Right renal cortex interstitium (tissue), 3 donors: ENCODE measurements at places on chromosomes 4 and X.

- DNase-seq: no peak
Measured at GRCh38 chr4:53747401-53747800, 156.1 kb upstream of the LNX1 start.

- DNase-seq: no peak
Measured at GRCh38 chr4:123055943-123056342, 133.5 kb upstream of the NUDT6 start.

DNA sequence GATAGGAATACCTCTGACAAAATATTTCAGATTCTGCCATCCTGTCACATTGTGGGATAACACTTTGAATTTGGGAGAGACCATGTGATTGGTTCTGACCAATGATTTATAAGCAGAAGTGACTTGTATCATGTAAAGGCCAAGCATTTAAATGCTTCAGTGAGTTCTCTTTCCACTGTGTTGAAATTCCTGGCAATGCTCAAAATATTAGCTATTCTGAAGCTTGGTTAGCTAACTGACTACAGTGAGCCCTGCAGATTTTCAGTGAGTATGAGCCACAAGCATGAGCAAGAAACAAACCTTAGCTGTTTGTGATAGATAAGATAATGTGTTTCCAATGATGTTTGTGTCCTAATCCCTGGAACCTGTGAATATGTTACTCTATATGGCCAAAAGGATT is 562.8 kb upstream of the AADAT start:
- DNase-seq: no peak

DNA sequence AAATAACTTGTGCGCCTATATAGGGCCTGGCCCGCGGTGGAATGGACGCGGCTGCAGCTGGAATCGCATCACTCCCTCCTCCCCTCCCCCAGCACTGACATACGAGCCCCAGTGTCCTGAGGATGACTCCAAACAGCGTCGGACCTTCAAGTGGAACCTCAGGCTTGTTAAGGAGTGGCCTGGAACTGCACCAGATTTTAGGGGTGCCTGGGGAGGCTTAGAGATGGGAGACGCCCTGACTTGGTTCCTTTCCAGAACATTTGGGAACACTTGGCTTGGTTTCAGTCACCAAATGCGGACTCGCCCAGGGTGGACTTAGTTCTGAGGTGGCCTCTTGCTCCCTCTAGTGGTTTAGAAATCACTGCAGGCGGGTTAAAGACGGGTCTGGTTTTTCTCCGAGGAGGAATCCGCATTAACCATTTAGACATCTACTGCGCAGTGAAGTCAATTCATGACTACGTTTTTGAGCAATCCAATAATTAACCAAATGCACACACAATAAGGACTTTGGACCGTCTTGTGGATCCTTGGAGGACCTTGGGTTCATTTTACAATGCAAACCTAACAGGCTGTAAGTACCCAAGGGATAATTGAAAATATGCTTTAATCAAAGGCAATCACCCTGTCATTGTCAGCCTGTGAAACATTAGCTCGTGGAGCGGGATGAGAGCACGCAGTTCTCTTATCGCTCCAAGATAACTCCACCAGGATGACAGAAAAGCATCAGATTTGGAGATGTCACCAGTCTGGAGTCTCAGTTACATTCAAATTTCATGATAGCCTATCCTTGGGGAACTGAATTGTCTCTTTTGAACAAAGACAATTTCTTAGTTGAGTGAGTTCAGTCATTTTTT is 11.2 kb upstream of the PDGFRA start:
- peak; percentile 83 for DNase-seq

DNA sequence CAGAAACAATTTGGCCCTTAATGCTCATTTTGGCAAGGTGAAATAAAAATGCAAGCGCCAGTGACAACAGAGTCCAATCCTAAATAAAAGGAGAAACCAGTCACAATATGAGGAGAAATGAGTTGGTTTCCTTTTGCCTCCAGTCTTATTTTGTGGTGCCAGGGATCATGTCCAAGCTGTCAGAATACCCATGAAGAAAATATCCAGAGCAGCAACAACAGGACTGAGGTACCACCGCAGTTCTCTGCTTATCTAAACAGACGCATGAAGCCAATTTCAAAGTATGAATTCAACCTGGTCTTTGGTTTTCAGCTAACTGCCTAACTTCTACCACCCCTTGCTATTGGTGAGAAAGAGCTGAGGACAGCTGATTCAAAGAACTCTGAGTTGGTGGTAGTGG is 199.9 kb upstream of the MAGEB2 start:
- no peak for DNase-seq

- no peak for DNase-seq
Measured at GRCh38 chrX:64976673-64977040, 407 bp upstream of the ZC4H2 start.

- no peak for DNase-seq
Measured at GRCh38 chr4:95462921-95463320, 85.9 kb downstream of the UNC5C start.

DNA sequence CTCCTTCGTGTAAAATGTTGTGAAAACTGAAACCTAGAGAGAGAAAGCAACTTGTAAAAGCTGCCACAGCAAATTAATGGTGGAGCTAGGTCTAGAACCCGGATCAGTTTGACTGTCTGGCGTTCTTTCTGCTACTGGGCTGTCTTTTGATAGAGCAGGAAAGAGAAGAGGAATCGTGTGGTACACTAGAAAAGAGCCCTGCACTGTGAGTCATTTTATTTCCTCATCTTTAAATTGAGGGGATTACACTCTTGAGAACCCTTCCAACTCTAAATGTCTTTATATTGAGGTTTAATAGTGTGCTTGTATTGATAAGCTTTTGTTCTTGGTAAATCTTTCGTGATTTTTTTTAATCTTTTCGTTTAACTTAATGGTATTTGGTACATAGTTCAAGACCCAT is 4.3 kb downstream of the WDR44 start:
- no peak for DNase-seq
